ENCODE measurements at places on chromosomes 11 and 22. TPM values are rescaled to one million over a fixed set of nuclear protein-coding genes. Genes with fewer than 3 reads are reported as not detected.

DNA sequence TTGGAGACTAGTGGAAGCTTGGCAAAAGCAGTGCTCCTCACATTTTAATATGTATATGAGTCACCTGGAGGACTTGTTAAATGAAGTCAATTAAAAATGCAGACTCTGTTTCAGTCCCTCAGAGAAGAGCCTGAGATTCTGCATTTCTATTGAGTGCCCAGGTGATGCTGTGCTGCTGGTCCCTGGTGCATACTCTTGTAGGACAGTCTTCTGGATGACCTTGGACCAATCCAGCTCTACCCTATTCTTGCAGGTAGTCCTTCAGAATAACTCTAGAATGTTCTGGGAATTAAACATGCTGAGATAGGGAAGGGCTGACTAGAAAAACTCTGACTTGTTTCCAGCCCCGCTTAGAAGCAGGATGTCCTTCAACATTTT is 115.9 kb downstream of the CASP12 start:
- DNase-seq, result no peak

The OR4D5 gene
- total RNA-seq, result not detected

DNA sequence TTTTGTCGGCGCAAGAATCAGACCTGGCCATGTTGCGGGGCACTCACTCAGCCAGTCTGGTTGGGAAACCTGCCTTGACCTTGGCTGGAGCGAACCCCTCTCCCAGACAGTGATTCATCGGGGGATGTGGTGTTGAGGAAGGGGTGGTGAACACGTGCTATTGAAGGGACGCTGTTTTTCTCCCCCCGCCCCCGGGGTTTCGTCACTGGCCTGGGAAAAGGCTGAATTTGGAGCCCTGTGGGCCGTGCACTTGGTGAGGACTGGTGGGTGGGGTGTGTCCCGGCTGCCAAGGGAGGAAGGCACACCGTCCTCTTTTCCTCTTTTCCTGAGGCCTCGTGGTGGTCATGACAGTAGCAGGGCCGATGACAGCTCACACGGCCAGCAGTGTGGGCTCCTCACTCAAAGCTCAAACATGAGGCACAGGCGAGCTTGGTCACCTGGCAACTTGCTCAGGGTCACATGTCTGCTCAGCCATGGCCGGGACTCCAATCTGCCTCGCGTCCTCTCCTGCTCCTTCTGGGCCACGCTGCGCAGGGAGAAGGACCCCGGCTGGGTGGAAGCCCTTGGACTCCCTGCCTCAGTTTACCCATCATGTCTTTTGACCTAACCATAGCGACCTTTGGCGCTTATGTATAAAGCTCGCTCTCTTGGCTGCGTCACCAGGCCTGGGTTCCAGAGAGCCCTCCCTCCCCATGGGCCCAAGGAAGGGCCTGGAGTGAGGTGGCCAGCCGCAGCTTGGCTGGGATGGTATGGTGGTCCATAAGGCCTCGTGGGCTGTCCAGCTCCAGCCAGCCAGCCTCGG is 49.4 kb downstream of the SMIM38 start:
- no peak for DNase-seq

DNA sequence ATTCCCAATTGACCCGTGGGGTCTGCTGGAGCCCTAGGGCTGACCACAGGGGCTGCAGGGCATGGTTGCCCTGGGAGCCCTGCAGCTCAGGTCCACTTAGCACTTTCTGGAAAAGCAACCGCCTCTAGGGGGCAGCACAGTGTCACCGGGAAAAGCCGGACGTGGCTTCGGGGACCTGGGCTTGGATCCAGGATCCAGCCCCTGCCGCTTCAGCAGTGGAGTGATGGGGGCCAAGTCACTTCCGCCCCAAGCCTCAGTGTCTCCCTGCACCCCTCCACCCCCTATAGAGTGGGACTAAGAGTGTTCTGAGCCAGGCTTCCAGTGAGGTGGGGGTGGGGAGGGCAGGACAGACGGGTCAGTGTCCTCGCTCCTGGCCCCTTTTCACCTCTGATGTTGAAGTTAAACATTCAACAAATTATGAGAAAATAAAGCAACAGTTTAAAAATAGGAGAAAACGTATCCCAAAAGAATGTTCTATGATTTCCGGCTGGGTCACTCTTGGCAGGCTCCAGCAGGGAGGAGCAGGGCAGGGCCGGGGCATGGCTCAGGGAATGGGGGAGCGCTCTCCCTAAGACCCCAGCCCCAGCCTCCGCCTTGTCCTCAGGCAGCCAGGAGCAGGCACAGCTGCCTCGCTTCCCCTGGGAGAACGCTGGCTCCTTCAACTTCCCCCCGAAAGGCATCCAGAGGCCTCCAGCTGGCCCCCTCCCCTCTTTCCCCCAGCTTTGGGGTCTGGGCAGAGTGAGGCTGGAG is 96.5 kb upstream of the FGF3 start:
- DNase-seq, result peak; percentile 90

GRCh38 chr11:102632026-102632425 is 6.9 kb upstream of the MMP20 start:
- DNase-seq, result no peak

- no peak for DNase-seq
Observed at GRCh38 chr11:454801-455565, 4.9 kb downstream of the PTDSS2 start.

GRCh38 chr11:90391756-90392155 is 168.9 kb upstream of the CHORDC1 start:
- peak; percentile 20 for DNase-seq

DNA sequence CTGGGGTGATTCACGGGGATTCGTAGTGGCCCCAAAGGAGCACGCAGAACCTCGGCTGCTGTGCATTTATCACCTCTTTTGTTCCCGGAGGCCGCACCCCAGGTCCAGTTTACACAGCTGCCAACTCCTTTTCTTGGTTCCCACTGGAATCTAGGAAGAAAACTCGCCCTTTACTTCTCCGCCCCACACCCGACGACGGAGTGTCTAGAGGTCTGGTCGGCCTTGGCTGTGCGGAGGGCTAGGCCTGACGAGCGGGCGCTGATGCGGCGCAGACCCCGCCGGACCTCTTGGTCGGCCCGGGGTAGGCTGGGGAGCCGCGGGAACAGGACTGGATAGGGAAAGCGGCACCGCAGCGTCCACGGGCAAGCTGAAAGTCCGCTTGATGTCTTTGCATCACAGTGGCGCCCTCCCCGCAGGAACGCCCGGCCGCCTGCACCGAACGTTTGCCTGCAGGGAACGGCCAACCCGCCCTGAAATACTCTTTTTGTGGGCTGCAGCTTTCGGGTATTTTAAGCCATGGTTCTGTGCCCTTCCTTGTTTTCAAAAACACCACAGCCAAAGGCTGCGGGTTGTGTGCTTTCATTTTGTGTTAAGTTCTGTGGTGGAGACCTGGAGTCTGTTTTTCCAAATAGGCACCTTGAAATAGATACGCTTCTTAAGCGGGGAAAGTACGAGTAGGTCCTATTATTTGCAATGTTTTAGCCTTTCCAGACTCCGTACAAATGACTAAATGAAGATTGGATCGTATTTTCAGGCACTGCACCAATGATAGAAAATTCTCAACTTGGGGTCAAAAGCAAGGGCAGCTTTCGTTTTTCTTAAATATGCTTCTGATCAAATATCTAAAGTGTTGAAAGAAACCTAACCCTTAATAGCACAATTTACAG is 829 bp upstream of the ZBED5 start:
- DNase-seq, result peak; percentile 84

DNA sequence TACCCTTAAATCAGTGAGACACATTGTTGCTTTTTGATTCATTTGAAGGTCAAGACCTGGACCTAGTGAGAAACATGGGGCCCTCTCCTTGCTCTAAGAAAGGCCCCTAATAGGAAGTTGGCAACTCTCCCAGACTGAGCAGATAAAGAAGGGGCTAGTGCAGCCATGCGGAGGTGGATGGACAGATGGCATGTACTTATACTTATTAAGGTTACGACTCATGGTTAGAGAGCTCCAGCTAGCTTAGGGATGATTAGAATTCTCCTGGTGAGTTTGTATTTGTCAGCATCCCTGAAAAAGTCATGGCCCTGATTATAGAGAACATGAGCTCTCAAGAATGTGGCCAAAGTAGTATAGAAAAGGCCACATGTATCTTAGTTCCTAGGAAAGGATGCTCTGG is 112.1 kb upstream of the BDNF start:
- no peak for DNase-seq

The MED17 gene
- 10.6 TPM for total RNA-seq

The MAPK8IP1 gene
- total RNA-seq, result 2.4 TPM

- DNase-seq, result no peak
Observed at GRCh38 chr11:105491394-105491793, 118.5 kb upstream of the GRIA4 start.

The RASL10A gene
- 0.61 TPM for total RNA-seq

The FIBP gene
- total RNA-seq, result 37.4 TPM

DNA sequence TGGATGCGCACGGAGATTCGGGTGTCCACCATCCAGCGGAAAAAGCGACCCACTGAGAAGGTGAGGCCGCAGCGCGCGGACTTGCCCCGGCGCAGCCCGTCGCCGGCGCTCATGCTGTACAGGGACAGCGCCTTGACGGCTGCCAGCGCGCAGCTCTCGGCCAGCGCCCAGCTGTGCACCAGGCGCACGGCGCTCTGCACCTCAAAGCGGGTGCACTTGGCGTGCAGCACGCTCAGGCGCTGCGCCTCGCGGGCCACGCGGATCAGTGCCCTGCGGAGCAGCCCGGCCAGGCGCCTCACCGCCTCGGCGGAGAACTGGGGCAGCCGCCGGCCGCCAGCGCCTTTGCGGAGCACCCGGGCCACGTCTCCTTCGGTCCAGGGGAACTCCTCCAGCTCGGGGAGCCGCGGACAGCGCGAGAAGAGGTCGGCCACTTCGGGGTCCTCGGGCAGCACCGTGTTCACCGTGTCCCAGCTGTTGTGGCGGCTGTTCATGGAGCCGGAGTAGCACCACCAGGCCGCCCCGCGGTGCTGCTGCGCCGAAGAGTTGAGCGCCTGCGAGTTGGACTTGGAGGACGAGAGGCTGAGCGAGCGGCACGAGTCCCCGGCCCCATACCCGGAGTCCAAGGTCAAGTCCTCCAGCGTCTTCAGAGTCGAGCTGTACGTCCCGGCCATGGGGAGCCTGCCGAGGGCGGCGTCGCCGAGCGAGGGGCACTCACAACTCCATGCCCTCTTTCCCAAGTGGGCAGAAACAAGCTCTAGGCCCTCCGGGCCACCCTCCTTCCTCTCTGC is 703 bp downstream of the ABTB2 start:
- peak; percentile 85 for DNase-seq

The OR52E1 gene
- not detected for total RNA-seq

- DNase-seq, result no peak
Observed at GRCh38 chr11:61659413-61660196, 20.6 kb upstream of the DAGLA start.

DNA sequence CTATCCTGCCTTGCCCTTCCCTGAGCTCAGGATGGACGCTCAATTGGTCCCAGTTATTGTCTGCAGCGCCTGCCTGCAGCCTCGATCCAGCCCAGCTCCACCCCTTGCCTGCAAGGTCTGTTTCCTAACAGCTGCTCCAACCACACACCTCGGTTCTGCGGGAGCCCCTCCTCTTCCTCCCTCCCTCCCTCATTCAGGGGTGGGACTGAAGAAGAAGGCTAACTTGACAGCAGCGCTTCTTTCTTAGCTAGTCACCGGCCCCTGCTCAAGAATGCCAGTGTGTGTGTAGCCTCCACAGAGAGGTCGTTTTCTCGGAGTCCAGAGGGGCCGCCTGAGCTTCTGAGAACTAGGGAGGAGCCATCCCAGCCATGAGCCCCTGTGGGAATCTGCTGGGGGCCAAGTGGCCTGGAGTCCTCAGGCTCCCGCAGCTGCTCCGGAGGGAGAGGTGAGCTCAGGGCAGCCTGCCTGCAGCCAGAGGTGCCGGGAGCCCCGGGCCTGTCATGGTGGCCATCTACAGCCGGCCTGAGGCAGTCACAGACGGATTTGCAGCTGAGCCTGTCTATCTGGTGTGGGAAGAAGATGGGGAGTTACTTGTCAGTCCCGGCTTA is 36.1 kb downstream of the LIMK2 start:
- DNase-seq, result peak; percentile 77

DNA sequence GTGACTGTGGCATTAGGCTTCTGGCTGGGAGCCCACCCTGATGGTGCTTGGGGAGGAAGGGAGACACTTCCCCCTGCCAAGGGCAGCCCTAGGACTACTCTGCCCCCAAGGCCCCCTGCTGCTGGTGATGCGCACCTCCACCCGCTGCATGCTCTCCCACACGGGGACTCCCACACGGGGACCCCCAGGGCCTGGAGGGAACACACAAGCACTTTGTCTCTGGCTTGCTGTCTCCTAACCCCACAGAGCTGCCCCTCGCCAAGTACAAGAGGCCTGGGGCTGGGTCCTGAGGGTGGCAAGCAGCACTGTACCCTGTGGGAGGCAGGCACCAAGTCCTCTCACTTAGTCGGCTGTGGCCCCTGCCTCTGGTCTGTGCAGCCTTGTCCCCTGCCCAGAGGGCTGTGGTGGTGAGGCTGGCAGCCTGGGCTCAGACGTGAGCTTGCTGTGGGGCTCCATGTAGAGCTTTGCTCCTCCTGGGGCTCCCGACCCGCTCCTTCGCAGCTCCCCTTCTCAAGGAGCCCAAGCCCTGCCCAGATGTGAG is 7.9 kb downstream of the LRRC75B start:
- DNase-seq, result no peak

DNA sequence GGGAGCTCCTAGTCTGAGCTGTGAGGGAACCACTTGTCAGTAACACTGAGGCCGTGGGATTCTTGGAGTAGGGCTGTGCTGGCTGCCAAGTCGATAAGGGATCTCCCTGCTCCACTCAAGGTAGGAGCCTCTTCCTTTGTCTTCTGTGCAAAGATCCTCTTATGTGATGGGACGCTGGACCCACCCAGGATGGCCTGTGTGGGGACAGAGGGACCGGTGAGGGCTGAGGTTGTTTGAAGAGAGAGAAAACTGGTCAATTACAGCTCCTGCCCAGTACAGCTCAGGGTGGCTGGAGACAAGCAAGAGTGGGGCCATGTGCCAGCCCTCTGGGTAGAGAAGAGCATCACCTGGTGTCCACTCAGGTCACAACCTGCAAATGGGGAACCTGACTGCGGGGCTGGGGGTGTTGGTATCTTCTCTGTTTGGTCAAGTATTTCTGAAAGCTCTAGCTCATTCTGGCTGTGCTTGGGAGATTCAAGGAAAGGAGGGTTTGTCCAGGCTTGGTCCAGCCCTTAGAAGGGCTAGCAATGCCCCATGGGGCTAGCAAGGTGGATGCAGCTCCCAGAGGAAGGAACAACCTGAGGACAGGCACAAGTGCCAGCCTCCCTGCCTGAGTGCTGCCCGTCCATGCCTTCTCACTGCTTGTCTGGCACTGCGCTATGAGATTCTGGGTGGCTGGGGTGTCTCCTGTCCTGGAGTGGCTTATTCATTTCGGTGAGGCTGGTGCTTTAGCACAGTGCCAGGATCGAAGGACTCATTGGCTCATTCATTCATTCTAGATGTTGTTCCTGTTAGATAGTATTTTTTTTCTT is 27.6 kb upstream of the BAIAP2L2 start:
- DNase-seq, result no peak

DNA sequence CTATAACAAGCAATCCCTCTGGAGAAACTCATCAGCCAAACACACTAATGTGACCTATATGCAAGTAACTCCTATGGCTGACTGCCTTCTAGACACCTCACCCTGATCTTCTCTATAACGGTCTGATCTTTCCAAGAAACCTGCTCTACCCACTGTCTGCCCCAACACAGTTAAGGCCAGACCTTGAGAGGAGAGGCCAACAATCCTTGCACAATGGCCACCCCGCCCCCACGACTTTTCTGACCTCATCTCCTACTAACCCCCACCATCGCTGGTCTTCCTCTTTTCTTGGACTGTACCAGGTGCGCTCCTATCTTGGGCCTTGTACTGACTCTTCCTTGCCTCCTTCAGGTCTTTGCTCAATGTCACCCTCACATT is 12.5 kb downstream of the HIRA start:
- DNase-seq, result no peak
